Activated T-cell treated with anti-CD3 and anti-CD28 coated beads, Interleukin-2, amount 50 U/mL, for 1 hour (primary cell): ENCODE measurements at places on chromosomes 1 and 21.

GRCh38 chr1:228938537-228938901 lies 203.2 kb downstream of the RHOU start:
- DNase-seq: peak; percentile 27

- no peak for DNase-seq
These were observed 67.2 kb downstream of the SLC35A3 start for GRCh38 chr1:100036718-100037655.

DNA sequence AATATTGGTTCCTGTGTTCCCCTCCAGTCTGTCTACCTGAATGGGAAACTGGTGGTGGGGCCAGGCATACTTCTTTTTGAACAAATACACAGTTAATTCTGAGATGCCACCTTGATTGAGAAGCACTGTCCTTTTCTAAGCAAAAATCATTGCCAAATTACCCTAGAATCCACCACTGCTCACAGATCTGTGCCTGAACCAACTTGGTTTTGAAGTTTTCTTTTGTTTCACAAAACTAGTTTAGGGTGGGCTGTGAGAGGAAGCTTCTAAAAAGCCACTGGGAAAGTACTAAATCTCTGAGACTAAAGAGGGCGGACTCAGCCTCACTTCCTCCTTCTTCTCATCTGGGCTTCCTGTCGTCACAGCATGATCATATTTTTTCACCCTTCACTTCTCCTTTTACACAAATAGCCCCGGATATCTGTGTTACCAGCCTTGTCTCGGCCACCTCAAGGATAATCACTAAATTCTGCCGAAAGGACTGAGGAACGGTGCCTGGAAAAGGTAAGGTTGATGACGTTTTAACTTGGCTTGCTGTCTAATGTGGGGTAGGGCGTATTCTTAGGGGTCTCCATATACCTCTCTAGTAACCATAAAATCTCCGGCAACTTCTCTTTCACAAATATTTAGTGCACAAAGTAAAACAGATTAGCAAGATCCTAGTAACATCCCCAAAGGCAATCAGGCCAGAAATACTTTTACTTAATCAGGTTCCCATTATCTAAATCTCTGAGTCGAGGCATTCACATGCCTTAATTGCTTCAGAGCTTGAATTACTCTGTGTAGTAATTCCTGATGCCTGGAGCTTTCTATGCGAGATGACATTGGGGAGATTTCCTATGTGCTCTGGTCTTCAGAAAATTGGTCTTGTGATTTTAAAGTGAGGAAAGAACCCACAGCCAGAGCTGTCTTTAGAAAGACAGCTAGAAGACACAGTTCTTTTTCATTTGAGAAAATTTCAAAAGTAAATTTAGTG lies at the start of gene CD53:
Gene CD53 (plus strand): TSS at position 404 of the 976 bp plus-strand sequence. CDS start 18,261 bp downstream, outside the sequence.
- DNase-seq: no peak

DNA sequence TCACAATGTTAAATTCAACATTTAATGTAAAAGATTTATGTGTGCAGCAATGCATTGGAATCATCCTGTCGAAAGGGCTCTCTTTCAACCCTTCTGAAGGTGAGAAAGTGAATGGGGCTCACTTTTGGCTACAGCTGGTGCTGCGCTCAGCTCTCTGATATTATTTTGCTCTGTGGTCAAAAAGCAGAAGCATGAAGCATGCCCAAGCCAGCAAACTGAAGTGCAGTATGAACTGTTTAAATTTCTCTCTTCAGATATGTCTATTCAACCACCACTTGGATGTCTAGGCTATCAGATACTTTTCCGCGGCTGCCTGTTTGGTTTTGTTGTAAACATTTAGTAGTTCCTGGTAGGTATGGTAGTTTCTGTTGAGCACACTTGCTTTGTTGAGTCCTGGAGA lies 216.9 kb upstream of the TMPRSS15 start:
- DNase-seq: no peak

DNA sequence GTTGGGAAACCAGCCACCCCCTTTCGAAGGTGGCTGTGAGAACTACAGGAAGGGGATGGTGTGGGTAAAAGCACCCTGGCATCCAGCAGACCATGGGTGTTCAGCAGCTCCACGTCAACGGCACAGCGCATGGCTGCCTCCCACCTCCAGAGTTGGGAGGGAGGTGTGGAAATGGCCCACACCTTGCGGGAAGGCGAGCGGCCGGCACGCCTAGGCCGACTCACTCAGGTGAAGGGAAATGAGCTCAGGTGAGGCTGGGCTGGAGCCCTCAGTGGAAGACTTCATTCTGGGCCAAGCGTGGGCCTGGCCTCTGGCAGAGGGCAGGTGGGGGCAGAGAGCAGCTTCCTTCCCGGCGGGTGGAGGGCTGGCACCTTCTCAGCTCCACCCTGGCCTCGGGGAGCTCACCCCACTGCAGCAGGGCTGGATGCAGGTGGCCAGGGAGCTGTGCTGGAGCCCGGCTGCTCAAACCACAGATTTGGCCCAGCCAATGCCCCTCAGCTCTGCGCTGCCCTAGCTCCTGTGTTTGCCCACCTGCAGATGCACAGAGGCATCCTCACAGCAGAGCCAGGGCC lies 24.8 kb upstream of the ALDH4A1 start:
- no peak for DNase-seq

- DNase-seq: no peak
These were observed 52.5 kb downstream of the SIM2 start for GRCh38 chr21:36751383-36751782.

DNA sequence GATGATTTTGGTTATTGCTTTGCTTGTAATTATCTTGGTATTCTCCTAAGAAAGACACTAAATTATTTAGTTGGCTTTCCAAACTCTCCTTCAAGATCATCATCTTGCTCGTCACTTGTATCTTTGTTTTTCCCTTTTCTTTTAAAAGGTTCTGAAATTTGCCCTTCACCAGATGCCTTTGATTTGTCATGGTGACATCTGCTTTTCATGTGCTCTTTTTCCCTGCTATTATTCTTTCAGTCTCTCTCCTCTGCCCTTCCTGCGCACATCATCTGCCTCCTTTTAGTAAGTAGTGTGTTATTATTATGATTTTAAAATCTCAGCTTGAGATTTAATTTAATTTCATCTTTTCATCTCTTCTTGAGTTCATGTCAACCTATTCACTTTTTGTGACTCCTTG lies 92.1 kb downstream of the BACH1 start:
- DNase-seq: no peak

GRCh38 chr1:212078826-212079225 lies 43.3 kb downstream of the DTL start:
- no peak for DNase-seq

DNA sequence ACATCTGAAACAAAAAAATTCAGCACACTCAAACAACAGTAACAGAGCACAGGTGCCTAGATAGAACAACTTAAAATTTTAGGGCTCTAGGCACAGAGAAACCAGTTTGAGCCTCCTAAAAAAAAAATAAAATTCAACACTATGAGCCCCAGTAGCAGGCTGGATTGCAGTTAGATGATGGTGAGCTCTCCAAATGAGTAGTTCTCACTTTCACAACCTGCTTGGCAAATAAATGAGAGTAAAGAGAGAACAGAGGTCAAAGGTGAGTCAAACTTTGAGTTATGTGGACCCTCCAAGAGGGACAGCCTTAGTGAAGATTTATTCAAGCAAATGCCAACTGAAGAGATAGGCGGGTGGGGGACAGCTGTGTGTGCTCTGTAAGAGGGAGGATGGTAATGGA lies 3.6 kb downstream of the BEND5 start:
- DNase-seq: no peak

GRCh38 chr1:78549891-78550290 lies 59.1 kb downstream of the PTGFR start:
- DNase-seq: no peak

- no peak for DNase-seq
These were observed 16.2 kb downstream of the AZIN2 start for GRCh38 chr1:33097137-33097611.

GRCh38 chr1:61807606-61808140 lies 65.4 kb downstream of the PATJ start:
- DNase-seq: no peak

DNA sequence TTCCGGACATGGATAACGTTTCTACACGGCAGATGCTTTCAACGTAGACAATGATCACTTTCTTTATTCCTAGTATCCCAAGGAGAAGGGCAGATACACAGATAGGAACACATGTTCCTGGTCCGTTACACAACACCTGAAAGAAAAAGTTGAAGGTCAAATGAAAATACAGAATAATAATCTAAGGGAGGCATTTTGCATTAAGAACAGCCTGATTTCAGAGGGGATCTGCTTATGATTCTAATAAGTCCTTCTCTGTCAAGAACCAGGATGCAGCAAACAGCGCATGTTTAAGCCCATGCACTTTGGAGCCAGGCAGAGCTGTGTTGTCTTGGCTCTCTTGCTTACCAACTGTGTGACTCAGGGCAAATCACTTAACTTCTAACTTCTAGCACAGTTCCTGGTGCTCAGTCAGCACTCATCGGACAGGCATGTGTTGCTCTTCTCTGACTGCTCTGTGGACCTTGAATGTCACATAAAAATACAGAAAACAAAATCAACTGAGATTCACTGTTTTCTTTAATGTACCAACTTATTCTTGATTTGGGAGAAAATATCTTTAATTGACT lies 56.3 kb upstream of the CNN3 start:
- no peak for DNase-seq
